ENCODE measurements at places on chromosomes 3 and 15.

DNA sequence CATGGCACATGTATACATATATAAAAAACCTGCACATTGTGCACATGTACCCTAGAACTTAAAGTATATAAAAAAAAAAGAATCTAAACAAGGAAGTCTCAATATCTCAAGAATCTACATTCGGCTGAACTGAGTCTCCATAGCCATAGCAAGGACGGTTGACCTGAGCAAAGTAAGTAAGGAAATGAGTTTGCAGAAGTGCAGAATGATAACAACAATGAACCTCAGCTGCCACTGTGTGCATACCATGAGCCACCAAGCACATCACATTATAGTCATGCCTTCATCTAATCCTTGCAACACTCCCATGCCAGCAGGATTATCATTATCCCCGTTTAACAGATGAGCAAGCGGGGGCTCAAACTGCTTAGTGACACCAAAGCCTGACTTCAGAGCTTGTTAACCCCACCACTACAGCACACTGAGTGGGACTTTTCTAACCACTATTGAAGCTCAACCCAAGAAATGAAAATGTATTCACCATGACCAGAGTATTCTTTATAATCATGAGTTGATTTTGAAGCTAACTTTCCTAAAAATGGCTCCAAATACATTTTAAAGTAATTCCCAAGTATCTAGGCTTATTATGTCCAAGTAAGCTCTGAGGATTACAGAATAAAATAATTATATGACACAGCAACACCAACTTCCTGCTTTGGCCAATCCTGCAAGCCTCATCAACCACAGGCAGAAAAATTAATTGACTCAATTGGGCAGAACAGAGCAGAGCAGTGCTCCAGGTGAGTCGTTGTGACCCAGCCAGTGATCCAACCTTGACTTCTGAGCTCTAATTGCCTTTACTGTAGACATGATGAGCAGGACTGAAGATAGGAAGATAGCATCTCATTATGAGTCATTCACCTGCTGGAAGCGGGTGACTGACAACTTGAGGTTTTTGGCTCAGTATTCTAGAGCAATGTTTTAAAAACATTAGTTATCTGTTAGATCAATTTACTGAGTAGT, 47.3 kb upstream of the IL12A start:
- no peak for DNase-seq

DNA sequence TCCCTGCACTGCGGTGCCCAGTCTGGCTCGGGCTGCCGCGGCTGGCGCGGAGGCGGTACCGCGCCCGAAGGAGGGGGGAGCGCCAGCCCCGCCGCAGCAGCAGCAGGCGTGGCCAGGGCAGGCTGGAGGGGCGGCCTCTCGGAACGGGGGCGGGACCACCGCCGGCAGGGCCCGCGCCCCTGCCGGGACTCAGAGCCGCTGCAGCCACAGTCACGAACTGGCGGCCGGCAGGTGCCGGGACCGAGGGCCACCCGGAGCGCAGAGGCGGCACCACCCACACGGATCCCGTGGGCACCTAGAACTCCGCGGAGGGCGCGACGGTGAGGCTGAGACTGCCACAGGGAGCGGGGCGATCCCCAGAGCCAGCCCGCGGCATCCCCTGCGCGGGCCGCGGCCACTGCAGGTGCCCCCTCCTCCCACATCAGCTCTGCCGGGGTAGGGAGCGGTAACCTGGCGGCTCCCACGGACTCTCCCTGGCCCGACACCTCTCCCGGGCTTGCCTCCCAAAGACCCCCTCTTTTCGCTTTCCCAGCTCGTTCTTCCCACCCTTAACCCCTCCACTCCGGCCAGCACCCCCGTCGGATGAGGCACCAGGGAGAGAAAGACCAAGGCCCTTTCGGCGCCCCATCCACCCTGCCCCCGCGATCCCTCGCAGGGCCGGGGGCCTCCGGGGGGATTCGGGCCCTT, at the start of gene VWA5B2:
Gene VWA5B2 (plus strand): TSS at position 192 of the 687 bp plus-strand sequence. CDS start 944 bp downstream, outside the sequence.
- DNase-seq = peak; percentile 90

- DNase-seq = no peak
Measured at GRCh38 chr3:129888771-129889170, 4.7 kb downstream of the TMCC1 start.

GRCh38 chr3:30007668-30008067, 598.7 kb upstream of the TGFBR2 start:
- no peak for DNase-seq

- DNase-seq = no peak
Measured at GRCh38 chr3:178139116-178139515, 397.1 kb upstream of the KCNMB2 start.

DNA sequence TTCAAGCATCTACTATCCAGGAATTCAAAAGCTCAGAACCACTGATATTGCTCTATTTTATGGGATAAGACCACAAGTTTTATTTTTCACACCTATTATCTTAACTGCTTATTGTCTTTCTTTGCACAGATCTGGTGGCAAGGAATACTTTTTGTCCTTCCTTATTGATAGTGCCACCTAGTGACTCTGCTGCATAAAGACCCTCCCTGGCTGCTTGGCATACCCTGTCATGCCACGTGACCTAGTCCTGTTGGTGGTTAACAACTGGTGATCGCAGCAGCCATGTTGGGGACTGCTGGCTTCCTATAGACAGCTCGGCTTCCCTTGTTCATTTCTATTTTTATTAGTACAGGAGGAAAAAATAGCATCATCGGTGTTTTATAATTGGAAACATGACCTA, 236.3 kb downstream of the MEX3B start:
- no peak for DNase-seq

DNA sequence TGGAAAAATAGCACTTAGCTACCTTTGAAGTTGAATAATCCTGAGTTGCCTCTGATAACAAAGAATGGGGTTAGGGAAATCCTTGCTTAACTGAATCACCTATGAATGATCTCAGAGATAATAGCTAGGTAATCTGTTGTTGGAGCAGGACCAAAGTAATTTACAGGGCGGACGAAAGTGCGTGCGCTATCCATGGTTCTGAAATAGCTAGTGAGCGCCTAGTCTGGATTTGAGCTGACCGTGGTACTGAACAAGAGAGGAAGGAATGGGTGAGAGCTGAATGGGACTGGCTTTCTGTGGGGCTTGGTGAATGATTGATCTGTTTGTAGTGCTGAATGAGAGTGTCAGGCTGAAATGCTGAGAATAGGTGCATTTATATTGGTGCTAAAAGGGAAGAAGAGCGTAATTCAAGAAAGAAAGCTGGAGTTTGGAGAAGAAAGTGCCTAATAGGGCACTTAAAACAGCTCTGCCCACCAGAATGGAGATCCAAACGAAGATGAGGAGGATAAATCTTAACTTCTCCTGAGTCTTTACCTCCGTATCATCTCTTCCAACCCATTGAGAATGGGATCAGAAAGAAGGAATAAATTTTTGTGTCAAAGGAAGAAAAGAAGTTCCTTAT, 10.1 kb downstream of the SCN10A start:
- no peak for DNase-seq

GRCh38 chr3:150303768-150304167, 104.3 kb upstream of the TSC22D2 start:
- no peak for DNase-seq

DNA sequence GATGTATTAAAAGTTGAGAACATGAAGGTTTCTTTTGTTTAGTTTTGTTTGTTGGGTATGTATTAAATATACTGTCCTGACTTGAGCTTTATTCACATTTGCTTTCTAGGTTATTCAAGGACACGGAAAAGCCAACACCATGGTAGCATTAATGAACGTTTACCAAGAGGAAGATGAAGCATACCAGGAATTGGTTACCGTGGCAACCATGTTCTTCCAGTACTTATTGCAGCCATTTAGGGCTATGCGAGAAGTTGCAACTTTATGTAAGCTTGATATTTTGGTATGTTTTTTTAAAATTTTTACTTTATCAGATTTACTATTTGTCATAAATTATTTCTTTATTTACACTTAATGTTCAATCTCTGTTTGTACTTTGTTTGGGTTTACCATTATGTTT, 3.6 kb downstream of the WHAMM start:
- DNase-seq = no peak

- no peak for DNase-seq
Measured at GRCh38 chr3:27571345-27571744, 87.2 kb upstream of the SLC4A7 start.

DNA sequence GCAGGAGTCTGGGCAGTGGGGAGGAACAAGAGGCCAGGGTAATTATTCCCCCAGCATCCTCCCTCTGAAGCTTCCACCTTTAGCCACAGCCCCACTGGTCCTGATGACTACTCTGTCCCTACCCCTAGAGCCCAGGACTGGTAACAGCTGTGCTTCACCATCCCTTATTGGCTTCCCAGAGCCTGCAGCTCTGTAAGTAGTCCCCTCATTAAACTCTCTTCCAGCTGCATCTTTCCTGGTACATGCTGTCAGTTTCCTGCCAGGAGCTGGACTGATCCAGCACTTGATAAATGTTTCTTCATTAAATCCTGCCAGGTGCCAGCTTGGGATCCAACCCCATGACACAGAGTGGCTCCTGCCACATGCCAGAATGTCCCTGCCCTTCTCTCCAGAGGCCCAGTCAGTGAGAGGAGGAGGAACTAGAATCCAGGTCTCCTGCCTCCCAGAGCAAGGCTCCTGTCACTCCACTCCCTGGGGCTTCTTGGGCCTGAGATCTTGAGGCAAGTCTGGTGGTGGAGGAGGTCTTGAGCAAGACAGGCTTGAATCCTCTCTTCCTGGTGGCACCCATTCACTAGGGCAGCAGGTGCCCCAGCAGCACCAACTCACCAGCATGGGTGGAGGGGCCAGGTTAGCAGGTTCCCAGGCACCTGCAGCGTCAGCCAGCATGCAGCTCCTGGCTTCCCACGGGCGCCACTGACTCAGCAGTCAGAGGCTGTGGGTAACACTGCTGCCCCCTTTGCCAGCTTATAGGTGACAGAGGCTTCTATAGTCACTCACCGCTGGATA, 27.6 kb downstream of the FBXW12 start:
- DNase-seq = no peak

DNA sequence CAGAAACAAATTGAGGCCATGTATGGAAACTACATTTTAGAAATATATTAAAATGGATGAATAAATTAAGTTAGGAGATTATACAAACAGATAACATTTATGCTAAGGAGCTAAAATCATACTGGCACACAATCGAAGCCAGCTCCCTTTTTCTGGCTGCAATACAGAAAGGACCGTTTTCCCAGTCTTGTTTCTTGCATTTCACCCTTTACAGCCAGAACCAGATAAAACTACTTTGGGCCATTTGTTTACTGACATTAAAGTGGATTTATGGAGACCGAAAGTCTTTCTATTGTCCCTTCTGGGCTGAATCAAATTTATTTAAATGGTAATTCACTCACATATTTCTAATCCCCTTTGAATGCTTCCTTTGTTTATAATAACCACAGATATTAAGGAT, 50.1 kb upstream of the CNTN3 start:
- DNase-seq = no peak
